ENCODE measurements at places on chromosomes 1 and 21.
A peak's percentile ranks its signal among the peaks of the same experiment; 100 is the strongest.

DNA sequence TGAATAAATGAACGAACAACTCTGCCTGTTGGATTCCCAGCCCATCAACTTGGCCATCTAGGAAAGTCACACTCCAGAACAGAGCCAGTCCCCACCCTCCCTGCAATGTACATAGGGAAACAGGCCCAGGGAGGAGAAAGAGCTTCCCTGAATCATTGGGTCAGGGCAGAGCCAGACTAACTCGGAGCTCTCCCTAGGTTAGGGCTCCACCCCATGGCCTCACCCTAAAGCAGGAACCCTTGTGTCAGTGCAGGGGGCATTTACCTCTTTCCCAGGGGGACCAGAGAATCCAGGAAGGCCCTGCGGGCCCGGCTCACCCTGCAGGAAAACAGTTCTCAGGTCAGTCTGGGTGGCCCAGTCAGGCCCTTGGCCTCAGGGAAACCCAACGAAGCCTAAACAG lies 11.6 kb downstream of the COL9A2 start:
- DNase-seq, result peak; percentile 34

DNA sequence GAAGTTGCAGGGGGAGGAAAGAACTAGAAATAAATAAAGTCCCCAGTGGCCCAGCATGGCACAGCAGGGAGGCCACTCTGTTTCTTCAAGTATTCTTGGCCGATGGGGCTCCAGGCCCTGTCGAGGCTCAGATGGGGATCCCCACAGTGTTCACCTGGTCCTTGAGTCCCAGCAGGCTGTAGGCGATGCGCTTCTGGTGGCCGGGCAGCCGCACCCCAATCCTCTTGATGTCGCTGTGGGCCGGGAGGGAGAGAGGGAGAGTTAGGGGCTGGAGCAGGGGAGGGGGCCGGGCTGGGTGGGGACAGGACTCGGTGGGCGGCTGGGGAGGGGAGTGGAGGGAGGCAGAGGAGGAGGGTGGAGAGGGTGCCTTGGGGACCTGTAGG lies 30.8 kb downstream of the EPHA2 start:
- DNase-seq, result no peak

DNA sequence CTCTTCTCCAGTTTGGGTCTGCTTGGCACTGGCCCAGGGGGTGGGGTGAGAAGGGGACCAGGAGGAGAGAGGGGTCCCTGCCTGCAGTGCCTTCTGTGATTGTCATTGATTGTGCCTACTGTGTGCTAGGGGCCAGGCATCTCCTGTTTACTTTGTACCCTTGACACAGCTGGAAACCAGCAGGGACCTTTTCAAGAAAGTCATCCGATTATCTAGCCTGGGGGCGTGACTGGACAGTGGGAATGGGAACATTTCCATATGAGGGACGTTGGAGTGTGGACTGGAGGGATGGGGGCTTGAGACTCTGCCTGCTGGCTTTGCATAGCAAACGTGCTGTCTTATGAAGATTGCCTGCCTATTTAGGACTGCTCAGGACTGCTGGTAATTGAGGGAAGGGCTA lies 19.8 kb upstream of the DMBX1 start:
- no peak for DNase-seq

- DNase-seq, result no peak
These were observed 122.8 kb upstream of the IVNS1ABP start for GRCh38 chr1:185439727-185440415.

- no peak for DNase-seq
These were observed 253.6 kb downstream of the HMCN1 start for GRCh38 chr1:185987611-185988321.

- DNase-seq, result no peak
These were observed 5.2 kb upstream of the CCDC17 start for GRCh38 chr1:45629035-45629434.

DNA sequence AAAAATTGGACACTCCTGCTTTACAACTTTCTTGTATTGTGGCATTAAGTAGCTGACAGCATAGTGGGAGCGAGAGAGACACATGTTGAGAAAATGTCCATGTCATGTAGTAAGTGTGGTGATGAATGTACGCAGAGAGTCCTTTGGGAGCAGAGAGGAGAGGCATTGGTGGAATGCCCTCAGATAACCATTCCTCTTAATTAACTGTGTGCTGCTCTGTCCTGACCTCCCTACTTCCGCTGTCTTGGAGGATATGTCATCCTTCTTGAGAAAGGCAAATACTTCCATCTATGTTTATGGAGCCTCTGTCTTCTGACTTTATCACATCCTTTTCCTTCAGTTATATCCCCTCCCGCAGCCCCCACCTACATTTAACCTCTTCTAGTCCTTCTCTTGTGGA lies 38.4 kb downstream of the F3 start:
- DNase-seq, result no peak

DNA sequence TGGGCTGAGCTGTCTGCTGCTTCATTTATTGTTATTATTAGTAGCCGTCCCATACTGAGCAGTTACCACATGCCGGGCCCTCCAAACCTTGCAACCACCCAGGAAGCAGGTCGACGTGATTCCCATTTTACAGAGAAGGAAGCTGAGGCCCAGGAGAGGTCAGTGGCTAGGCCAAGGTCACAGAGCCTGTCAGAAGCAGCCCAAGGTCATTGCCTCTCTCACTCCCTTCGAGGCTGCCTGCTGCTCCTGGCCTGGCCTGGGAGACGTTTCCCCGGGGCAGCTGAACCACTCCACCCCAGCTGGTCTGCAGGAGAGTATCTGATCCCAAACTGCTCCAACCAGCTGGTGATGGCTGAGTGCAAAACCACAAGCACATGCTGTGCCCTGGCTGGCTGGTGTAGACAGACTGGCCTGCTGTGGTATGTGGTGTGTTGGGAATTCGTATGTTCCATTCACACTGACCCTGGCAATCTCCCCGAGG lies 6.5 kb downstream of the PADI4 start:
- DNase-seq, result no peak

- no peak for DNase-seq
These were observed 1.6 kb downstream of the PBX1 start for GRCh38 chr1:164560556-164560955.

DNA sequence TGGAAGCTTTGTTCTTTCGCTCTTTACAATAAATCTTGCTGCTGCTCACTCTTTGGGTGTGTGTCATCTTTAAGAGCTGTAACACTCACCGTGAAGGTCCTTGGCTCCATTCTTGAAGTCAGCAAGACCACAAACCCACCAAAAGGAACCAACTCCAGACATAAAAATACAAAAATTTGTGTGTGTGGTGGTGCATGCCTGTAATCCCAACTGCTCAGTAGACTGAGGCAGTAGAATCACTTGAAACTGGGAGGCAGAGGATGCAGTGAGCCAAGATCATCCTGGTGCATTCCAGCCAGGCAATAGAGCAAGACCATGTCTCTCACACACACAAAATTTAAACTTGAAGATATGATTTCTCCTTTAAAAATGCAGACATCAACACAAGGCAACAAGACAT lies 1431.7 kb upstream of the B3GALT2 start:
- DNase-seq, result no peak

- DNase-seq, result no peak
These were observed 40.8 kb downstream of the ITSN1 start for GRCh38 chr21:33682992-33683627.

DNA sequence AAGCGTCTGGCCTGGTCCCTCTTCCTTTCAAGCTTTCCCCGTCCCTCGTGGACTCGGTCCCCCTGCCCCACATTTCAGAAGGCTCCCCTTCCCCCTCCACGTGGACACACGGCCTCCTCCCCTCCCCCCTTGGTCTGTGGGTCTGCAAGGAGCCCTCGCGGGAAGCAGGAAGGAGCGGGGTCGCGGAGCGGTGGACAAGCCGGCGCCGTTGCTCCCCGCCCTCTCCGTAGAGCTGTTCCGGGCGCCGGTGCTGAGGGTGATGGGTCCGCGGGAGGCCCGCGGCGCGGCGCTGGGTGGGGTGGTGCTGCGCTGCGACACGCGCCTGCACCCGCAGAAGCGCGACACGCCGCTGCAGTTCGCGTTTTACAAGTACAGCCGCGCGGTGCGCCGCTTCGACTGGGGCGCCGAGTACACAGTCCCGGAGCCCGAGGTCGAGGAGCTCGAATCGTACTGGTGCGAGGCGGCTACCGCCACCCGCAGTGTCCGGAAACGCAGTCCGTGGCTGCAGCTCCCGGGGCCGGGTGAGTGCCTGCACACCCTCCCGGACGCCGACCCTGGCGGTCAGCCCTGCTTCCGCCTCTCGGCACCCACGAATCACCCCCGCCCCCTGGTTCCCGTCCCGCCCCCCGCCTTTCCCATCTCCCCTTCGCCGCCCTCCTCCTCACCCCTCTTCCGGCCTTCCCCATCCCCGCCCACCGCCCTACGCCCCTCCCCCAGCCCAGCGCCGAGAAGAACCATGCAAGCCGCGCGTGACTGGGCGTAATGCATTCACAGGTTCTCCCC lies 5.3 kb downstream of the FCRLB start:
- peak; percentile 91 for DNase-seq

DNA sequence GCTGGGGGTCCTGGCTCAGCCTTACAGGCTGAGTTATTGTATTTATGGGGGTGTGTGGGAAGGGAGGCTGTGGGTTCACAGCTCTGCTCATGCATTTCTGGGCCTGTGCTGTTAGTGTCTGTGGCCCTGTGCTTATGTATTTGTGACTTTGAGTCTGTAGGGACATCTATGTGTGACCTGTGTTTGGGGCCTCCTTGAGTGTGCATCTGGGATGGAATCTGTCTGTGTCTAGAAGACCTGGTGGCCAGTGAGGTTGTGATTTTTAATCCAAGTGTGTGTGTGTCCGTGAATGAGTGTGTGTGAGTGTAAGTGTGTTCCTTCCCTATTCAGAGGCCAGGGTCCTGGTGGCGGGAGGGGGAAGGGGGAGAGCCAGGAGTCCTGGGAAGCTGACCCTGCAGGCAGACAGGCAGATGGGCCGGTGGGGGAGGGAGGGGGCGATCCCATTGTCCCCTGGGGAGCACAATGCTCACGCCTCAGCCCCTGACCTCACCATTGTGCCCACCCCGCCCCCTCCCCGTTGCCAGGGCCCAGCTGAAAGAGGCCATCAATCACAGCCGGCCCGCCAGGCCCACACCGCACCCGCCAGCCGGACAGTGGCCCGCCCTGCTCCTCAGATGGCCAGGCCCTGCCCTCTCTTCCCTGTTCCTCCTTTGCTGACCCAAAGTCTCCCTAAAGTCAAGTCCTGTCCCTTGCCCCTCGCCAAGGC lies 19.6 kb downstream of the SLC27A3 start:
- DNase-seq, result no peak

GRCh38 chr1:2591581-2592261 lies 5.1 kb downstream of the PRXL2B start:
- no peak for DNase-seq

DNA sequence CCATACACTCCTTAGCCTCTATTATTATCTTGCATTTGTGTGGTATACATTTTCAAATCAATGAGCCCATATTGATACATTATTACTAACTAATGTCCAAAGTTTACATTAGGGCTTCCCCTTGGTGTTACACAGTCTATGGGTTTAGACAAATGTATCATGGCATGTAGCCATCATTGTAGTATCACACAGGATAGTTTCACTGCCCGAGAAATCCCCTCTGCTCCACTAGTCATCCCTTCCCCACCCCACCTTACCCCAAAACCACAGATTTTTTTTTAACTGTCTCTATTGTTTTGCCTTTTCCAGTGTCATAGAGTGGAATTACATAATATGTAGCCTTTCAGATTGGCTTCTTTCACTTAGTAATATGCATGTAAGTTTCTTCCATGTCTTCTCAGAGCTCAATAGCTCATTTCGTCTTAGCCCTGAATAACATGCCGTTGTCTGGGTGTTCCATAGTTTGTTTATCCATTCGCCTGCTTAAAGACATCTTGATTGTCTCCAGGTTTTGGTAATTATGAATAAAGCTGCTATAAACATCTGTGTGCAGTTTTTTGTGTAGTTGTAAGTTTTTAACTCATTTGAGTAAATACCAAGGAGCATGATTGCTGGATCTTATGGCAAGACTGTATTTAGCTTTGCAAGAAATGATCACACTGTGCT lies 86.4 kb upstream of the LYST start:
- DNase-seq, result peak; percentile 77

GRCh38 chr1:46543761-46544560 lies 7.5 kb downstream of the KNCN start:
- no peak for DNase-seq

DNA sequence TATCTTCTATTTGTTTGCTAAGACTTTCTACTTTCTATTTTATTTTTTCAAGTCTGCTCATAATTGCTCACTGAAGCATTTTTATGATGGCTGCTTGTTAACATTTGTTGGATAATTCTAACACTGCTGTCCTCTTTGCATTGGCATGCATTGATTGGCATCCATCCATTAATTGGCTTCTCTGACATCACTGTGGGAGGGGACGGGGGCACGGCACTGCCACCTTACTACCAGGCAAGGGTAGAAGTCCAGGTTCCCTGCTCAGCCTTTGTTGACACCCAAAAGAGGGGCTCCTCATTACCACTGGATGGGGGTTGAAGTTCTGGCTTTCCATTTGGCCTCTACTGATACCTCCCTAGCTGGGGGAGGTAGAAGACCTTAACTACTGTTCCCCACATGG lies 11.5 kb upstream of the ABCG1 start:
- no peak for DNase-seq

DNA sequence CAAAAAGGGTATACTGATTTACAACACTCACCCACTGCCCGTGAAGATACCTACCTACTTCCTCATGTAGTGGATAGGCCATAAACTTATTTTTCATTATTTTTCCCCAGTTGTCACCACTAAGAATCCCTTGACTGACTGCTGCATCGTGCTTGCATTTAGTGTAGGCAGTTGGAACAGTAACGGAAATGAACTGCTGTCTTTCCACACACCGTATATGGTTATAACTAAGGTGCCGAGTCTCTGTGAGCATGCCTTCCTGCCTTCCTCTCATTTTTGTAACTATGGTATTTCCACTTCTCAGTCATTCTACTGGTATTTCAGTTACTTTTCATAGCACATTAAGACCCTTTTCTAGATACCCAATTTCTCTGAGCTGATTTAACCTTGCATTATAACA lies 36.4 kb downstream of the SLC35F3 start:
- no peak for DNase-seq

DNA sequence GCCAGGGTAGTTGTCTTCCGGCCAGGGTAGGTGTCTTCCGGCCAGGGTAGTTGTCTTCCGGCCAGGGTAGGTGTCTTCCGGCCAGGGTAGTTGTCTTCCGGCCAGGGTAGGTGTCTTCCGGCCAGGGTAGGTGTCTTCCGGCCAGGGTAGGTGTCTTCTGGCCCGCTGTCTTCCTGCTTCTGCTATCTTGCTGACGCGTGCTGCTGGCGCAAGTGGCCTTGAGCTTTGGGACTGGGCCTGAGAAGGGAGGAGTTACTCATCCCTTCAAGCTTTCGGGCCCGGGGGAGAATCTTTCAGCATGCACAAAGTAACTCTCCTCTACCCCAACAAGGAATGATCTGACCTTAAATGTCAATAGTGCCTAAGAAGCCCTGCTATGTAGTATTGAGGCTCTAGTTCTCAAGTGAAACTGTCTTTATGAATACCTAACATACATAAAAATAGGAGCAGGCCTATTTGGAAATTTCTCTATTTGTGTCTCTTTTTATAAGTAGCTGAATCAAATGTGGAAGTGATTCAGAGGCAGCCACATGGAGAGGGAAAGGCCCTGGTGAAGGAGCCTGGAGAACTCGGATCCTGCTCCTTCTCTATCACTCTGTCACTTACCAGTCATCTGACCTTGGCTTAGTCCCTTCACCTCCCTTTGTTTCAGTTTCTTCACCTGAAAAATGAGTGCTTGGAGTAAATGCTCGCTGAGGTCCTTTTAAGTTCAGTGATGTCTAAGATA lies 65.6 kb downstream of the RGL1 start:
- DNase-seq, result no peak

- peak; percentile 21 for DNase-seq
These were observed 171.1 kb upstream of the CSF3R start for GRCh38 chr1:36653850-36654249.

GRCh38 chr21:39843916-39844315 lies 23.3 kb upstream of the PCP4 start:
- no peak for DNase-seq
